ENCODE measurements at places on chromosomes 6 and 20.

DNA sequence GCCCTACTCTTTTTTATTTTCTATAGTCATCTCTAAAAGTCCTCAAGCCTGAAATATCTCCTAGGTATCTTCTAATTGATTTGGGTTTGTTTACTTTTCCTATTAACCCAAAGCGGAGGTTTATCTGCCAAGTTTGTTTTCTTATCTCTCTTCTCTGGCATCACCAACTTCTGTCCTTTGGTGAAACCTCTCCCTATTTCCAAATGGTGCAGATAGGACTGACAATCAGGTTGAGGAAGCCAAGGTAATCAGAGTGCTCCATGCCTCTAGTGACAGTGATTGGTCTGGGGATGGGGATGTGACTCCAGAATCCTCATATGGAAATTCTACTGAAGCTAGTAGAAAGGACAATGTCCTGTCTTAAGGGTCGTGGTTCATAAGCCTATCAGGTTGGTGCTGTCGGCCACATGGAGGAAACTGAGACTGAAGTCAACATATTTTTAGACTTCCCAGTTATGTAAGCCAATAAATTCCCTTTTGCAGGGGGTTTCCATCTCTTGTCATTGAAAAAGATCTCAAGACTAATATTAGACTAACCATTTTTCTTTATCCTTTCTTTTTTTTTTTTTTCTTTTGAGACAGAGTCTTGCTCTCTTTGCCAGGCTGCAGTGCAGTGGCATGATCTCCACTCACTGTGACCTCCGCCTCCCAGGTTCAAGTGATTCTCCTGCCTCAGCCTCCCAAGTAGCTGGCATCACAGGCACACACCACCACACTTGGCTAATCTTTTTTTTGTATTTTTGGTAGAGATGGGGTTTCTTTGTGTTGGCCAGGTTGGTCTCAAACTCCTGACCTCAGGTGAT lies 28.0 kb downstream of the KIF6 start:
- DNase-seq, result no peak

DNA sequence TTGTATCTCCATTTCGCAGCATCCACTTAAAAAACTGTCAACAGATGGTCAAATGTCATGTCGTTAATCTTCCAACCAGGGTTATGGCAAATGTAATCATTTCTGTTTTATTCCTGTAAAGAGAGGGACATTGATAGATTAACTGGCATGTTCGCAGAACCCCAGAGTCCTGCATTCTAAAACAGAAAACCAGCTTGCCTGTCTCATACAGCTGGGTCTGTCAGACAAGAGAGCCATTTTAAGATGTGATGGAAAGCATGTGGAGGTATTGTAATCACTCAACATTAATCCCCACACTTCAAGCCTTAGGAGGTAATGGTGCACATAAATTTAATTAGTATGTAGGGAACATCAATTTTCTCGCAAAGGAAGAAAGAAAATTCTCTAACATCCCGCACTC lies 4.4 kb downstream of the SMLR1 start:
- no peak for DNase-seq

GRCh38 chr6:14693301-14694192 lies 552.3 kb upstream of the JARID2 start:
- no peak for DNase-seq

GRCh38 chr6:31705931-31706330 lies 735 bp upstream of the LY6G6F start:
- DNase-seq, result no peak

DNA sequence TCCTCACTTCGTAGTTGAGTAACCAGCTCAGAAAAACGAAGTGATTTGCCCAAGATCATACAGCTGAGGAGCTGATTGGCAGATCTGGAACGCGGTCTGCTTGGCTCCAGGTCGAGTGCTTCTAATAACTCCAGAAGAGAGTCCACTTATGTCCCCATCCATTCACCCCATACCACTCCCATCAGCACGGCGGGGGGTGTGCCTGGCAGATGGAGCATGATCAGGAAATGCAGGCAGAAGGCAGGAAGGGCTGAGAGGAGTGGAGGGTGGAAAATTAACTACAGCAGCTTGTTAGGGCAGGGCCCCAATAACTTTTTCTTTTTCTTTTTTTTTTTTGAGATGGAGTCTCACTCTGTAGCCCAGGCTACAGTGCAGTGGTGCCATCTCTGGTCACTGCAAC lies 15.0 kb downstream of the FITM2 start:
- DNase-seq, result no peak

- peak; percentile 82 for DNase-seq
Observed at GRCh38 chr6:158869826-158870648, 50.9 kb upstream of the EZR start.
